Occipital lobe (tissue), 3 donors: ENCODE measurements at places on chromosomes 11 and 22.

DNA sequence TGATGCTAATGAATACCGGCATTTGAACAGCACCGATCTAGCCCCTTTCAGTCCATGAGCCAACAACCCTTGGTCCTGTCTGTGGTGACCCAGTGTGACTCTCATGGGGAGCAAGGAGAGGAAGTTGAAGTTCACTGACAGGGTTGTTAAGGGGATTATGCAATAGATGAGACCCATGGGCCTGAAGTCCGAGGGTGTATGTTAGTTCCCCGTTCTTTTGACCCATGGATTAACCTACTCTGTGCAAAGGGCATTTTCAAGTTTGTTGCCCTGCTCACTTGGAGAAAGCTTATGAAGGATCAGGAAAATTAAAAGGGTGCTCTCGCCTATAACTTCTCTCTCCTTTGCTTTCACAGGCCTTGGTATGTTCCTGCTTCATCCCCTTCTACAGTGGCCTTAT, 4.9 kb downstream of the PNPLA3 start:
- DNase-seq: no peak

DNA sequence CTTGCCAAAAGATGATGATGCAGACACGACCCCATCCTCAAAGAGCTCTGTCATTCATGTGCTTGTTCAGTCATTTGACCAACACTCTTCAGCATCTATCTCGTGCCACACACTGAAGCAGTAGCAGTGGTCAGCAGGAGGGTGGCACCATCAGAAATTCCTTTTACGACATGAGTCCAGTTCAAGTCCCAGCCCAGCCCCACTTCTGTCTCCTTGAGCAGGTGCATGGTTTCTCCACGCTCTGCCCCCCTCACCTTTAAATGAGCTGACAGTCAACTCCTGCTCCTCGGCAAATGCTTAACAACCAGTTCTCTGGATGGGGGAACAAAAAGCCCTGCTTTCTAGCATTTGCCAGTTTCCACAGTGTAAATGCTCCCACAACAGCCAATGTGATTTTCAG, 60.9 kb downstream of the SYN3 start:
- no peak for DNase-seq

DNA sequence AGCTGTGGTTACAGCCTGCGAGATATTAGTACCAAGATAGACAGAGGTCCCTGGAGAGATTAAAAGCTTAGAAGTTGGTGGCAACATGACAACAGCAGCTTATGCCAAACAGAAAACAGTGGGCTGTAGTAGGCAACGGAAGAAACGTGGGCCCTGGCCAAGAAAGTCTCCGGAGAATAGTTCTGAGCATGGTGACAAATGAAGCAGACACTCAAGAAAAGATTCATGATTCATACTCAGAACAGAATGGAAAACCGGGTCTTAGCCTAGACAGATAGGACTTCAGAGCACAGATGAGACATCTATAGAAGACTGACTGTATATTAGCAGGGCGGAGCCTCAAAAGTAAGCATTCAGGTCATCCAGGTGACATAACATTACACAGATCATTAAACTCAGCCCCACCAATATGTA, 727.4 kb downstream of the ETS1 start:
- DNase-seq: no peak

DNA sequence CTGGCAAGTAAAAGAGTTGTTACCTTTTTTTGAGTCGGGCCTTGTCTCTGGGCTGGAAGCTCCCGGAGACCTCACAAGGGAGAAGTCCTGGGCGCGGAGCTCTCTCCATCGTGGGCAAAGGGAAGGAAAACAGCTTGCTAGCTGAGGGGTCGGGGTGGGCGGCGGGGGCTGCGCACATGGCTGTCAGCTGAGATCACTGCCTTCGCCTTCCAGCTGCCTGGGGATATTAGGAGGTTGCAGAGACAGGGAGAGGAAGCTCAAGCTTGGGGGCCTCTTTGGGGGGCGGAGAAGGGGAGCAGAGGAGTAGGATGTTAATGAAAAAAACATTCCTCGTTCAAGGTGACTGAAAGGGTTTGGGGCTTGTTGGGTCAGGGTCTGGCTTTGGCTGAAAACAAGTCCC, 49.2 kb upstream of the ALX4 start:
- no peak for DNase-seq

DNA sequence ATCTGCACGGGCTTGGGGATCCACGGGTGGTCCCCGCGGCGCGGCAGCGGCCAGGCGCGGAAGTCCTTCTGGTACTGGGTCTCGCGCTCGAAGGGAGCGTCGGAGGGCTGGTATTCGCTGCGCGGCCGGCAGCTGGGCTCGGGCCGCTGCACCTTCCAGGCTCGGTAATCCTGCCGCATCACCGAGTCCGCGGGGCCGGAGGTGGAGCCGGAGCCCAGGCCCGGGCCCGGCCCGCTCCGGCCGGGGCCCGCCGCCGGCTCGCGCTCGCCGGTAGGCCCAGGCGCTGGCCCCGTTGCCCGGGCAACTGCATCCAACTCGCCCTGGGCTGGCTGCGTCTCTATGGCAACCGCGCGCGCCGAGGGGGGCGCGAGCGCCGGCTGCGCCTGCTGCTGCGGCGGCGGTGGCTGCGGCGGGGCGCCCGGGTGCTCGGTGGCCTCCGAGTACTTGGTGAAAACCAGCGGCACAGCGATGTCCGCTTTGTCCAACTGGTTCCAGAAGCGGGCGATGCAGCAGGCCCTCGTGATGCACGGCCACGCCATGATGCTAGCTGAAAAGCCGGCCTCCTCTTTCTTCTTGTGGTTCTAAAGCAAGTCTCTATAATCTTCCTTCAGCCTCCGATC, 897 bp downstream of the MAP6 start:
- DNase-seq: peak; percentile 83

DNA sequence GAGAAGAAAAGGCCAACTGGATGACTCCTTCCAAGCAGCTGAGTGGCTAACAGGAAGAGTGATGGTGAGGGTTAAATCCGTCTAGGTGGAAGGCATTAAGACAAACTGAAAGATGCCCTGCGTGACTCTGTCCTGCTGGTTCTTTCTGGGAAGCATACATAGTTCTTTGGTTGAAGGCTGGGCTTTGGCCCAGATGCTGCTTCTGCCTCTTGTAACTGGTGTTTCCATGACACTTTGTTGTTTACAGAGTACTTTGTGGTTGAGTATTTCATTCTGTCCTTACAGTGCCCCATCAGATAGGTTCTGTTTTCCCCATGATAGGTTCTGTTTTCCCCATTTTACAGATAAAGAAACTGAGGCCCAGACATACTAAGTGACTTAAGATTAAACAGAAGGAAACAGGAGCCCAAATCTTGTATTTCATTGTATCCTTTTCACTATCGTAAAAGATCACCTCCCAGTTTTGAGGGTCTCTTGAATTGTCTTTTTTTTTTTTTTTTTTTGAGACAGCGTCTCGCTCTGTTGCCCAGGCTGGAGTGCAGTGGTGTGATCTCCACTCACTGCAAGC, 124.3 kb upstream of the RASSF10 start:
- no peak for DNase-seq

GRCh38 chr11:69911310-69912160, 92.3 kb upstream of the FGF3 start:
- no peak for DNase-seq

GRCh38 chr11:12269446-12270214, 107.7 kb upstream of the PARVA start:
- DNase-seq: no peak

DNA sequence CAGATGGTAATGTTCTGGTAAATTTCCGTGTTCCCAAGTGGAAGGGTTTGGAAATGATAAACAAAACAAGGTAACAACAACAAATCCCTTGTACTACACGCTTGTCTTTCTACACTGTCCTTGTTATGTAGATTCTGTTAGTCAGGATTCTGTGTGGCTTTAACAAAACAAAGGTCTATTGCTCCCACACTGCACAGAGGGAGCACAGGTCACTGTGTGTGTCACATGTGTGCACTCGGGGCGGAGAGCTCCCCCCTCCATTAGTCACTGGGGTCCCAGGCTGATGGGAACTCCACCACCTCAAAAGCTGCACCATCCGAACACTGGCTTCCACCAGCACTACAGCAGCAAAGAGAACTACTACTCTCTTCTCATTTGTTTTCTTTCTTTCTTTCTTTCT, 227.9 kb downstream of the NTM start:
- no peak for DNase-seq

GRCh38 chr11:44467413-44467812, 98.0 kb upstream of the CD82 start:
- no peak for DNase-seq

- DNase-seq: no peak
Observed at GRCh38 chr11:79264284-79264683, 176.5 kb downstream of the TENM4 start.

DNA sequence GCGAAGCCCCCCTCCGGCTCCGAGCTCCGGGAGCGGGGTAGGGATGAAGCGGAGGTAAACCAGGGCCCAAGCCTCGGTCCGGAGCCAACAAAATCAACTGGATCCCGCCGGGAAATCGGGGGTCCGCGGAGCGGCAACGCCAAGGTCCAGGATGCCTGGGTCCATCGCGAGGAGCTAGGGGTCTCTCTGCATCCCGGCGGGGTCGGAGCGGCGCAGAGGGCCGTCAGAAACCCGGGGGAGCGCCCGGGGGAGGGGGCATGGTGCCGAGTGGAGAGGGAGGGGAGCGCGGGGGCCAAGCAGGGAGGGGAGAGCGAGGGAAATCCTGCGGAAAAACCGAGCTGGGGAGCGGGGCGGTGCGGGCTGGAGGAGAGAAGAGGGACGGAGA, 51.8 kb downstream of the SLC22A12 start:
- no peak for DNase-seq

GRCh38 chr11:12120031-12121008, 9.9 kb downstream of the MICAL2 start:
- DNase-seq: no peak

GRCh38 chr22:30500628-30501027, 4.9 kb downstream of the SEC14L4 start:
- DNase-seq: no peak

DNA sequence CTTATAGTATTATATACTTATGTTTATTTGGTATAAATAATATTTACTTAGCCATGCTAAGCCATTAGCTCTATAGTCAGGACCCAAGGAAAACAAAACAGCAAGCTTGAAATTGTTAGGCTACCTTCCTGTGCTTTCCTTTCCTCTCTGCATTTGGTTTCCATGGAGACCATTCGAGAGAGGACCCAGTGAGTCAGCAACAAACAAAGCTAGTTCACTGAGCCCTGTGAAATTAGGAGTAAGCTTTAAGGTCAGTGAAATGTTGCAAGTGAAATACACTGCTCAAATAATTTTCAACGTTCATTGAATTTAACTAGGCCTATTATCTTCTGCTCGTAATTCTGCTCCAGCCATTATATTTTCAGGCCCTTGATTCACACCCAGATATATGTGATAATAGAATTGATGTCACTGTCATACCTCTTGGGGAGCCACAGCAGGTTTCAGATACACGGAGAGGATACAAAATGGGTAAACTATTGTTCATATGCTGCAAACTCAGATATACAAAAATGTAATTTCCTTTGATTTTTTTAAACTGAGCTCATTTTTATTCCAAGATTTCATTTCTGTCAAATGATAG, 9.1 kb upstream of the OR10D3 start:
- peak; percentile 15 for DNase-seq

- DNase-seq: no peak
Observed at GRCh38 chr11:62457478-62457877, 38.6 kb downstream of the SCGB1A1 start.

GRCh38 chr11:103920449-103920848, 116.0 kb upstream of the DDI1 start:
- no peak for DNase-seq

DNA sequence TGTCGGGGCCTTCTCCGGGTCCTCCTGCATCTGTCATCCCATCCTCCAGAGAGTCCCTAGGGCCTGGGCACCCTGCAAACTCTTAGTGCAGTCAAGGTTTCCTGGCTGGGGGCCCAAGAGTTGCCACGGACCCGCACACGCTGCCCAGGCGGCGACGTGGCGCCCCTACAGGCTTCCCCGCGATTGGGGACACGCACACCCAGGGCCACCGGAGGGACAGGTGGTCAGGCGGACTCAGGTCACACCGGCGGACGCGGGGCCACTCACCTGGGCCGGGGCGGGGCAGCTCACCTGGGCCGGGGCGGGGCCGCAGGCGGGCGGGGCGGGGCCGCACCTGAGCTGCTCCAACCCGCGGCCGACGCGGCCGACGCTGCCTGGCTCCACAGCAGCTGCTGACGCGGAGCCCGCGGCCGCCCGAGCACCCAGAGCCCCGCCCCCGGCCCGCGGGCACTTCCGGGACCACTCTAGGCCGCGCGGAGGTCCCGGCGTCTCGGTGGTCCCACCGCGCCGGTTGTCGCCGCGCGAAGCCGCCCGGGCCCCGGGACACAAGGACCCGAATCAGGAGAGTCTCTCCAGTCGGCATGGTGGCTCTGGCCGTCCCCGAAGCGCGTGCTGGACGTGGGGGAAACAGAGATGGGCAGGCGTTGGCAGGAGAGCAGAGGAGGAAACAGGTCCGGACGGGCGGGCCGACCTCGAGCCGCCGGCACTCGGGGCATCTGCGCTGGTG, at the start of gene ZNF70:
ZNF70 (minus strand) TSS at position 399 of the 727 bp plus-strand sequence. CDS start 5,972 bp downstream, outside the sequence.
- DNase-seq: peak; percentile 73

DNA sequence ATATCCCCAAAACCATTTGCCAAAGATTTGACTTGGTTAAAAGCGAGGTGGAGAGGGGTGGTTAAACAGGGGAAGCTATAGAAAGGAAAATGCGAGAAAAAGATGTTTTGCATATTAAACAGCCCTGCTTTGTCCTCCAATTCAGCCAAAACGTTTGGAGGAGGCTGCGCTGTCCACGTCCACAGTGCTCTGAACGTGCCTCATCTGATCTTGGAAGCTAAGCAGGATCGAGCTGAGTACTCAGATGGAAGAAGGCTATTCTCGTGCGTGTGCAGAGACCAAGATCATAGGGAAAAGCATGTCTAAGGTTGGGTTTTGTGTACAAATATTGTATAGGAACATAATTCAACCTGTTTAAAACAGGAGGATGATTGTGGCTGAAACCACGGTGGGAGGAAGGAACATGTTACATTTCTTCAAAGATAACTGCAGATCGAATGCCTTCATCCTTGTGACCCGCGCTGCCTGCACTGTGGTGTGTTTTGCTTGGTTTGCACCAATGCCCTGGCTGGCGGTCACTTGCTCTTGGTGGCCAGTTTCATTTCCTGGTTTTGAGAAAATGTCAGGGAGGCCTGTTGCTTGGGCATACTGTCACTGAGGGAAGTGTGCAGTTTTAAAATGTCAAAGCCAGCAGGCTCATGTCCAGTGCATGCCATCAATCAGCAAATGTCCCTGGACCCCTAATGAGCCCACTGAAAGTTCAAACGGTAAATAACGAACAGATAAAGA, 40.4 kb downstream of the FLI1 start:
- no peak for DNase-seq

GRCh38 chr22:19779685-19780268, 19.2 kb downstream of the TBX1 start:
- DNase-seq: no peak
